Activated naive CD4-positive, alpha-beta T cell treated with anti-CD3 and anti-CD28 coated beads, Interleukin-2, amount 10 ng/mL, durations not matched to agents 7 days and 5 days (primary cell): ENCODE measurements at places on chromosomes 13 and 19.

DNA sequence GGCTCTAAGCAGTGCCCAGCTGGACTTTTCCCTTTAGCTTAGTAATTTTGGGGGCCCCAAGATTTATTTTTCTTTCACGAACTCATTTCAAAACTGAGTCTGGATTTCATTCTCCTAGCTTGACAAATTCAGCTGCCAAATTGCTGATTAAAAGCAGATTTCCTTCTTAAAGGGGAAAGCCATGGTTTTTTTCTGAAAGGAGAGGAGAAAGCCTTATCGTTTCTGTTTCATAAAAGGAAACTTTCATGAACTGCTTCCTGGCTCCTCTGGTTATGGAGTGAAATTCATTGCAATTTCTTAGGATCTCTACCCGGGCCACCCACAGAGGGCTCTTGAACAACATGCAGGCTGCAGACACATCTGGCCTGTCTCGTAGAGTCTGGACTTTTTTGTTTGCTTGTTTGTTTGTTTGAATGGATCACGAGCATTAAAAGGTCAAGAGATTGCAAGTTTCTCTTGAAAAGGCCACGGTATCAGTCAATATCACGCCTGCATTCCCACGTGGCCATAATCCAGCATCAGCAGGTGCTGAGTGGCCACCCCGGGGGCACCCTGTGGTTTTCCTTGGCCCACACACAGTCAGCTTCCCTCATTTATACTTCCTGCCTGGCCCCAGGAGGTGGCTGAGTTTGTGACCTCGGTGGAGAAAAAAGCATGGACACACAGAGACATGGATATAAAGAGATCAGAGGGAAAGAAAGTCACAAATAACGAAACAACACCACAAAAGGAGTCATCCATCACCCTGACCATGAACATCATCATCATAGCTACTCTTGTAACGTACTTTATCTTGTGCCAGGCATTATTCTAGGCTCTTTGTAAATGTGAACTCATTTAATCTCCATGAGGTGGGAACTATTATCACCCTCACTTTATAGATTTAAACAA is 10.5 kb upstream of the KLK4 start:
- DNase-seq = no peak

GRCh38 chr13:40024204-40024966 is 368.9 kb downstream of the COG6 start:
- no peak for DNase-seq

GRCh38 chr13:26488236-26489003 is 69.1 kb upstream of the WASF3 start:
- no peak for DNase-seq

GRCh38 chr13:32087955-32088747 is 56.6 kb downstream of the FRY start:
- DNase-seq = no peak

GRCh38 chr13:49954674-49955455 is 18.7 kb upstream of the SPRYD7 start:
- no peak for DNase-seq

DNA sequence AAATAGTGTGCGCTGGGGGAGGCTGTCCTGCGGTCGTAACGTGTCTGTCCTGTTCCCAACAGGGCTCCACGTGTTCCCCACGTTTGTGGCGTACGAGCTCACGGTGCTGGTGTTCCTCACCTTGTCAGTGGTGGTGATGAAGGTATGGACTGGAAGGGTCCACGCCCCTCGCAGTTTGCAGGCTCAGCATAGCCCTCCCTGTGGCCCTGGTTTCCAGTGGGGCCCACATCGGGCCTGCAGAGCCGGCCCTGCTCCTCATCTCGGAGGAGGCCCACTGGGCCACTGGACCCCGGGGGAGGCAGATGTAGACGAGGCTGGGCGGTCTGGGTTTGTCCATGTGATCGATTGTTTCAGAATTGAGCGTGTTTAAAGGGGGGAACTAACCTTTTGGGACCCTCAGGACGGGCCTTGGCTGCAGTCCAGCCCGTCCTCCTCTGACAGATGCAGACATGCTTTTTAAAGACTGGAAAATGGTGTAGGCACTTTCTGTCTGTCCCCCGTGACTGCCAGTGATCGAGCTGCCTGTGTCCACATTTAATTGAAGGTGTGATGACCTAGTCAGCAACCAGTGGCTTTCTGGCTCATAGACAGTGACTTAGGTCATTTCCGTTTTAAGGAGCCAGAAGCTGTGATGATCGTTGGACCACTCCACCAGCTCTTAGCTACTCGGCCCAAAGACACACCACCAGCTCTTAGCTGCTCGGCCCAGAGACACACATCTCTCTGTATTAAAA is 37.1 kb upstream of the TFDP1 start:
- DNase-seq = no peak

DNA sequence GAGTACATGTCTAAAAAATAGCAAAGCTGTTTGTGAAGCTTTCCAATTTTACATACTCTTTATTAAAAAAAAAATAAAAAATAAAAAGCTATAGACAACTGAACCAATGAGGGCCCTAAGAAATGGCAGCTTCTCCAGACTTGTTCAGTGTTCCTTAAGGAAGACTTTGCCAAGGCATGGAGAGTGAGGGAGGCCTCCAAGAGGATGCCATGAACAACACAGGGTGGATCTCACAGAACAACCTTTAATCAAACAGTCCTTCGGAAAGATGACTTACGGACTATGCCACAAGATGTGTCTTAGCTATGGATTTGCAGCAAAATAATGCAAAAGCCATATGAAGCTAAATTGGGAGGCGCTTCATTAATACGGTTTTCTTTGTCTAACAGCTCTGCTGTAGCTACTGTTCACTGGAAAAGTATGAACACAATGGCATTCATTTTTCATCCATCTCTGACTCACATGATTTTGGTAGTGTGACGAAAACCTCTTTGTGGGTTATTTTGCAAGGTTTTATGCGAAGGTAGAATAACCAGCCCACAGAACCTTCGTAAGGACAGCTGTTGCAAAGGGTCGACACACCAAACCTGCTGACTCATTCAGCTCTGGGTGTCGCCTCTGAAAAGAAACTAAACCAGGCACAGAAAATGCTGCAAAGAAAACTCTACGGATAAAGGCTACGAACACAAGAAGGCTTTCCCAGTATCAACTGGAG is 27.7 kb downstream of the EFNB2 start:
- no peak for DNase-seq

DNA sequence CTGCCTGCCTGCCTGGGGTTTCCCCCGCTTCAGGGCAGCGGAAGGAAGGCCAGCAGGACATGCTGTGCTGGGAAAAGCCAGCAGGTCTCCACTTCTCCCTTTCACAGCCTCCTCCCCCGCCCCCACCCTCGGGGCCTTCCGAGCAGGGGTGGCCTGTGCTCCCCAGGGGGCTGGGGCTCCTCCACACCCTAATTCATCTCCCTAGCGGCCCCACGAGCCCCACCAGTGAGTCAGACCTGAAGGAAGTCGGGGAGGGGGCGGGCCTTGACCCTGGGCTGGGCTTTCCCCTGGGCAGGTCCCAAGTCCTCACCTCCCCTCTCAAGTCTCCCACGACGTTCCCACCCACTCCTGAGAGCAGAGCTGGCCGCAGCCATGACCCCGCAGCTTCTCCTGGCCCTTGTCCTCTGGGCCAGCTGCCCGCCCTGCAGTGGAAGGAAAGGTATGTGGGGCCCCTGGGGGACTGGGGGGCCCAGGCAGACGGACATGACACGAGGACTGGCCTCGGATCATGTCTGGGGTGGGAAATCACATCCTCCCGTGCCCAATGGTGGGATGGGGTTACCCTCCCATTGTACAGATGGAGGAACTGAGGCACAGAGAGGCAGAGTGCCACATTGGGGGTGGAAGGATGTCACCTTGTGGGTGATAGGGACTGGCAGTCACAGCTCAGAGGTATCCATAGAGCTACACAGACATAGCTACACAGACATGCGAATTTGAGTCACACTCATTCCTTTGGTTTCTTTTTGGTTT is at the start of gene EBI3:
TSS of gene EBI3 (plus strand) at position 345 of the 753 bp plus-strand sequence. CDS start at position 373, 28 bp downstream.
- no peak for DNase-seq

- DNase-seq = no peak
Observed at GRCh38 chr13:110328573-110328972, 21.5 kb downstream of the COL4A2 start.

DNA sequence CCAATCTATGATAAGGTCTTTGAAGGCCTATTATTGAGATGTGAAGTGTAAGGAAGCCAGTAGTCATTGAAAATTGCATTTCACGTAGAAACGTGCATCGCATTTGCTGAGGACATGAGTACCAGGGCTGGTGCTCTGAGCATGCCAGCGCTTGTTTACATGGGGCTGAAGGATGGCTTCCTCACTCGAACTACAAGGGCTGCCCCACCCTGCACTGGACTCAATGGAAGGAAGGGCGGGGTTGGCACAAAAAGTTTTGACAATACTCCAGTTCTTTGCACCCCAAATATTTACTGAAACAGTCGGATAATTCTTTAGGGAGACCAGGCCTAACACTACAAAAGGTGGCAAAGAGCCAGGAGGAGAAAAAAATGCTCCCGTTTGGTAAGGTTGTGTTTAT is 28.9 kb upstream of the MED4 start:
- DNase-seq = no peak

DNA sequence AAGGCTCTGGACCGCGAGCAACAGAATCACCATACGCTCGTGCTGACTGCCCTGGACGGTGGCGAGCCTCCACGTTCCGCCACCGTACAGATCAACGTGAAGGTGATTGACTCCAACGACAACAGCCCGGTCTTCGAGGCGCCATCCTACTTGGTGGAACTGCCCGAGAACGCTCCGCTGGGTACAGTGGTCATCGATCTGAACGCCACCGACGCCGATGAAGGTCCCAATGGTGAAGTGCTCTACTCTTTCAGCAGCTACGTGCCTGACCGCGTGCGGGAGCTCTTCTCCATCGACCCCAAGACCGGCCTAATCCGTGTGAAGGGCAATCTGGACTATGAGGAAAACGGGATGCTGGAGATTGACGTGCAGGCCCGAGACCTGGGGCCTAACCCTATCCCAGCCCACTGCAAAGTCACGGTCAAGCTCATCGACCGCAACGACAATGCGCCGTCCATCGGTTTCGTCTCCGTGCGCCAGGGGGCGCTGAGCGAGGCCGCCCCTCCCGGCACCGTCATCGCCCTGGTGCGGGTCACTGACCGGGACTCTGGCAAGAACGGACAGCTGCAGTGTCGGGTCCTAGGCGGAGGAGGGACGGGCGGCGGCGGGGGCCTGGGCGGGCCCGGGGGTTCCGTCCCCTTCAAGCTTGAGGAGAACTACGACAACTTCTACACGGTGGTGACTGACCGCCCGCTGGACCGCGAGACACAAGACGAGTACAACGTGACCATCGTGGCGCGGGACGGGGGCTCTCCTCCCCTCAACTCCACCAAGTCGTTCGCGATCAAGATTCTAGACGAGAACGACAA is 1.8 kb downstream of the PCDH17 start:
- DNase-seq = no peak

GRCh38 chr13:101624210-101624922 is 171.9 kb downstream of the ITGBL1 start:
- DNase-seq = no peak

DNA sequence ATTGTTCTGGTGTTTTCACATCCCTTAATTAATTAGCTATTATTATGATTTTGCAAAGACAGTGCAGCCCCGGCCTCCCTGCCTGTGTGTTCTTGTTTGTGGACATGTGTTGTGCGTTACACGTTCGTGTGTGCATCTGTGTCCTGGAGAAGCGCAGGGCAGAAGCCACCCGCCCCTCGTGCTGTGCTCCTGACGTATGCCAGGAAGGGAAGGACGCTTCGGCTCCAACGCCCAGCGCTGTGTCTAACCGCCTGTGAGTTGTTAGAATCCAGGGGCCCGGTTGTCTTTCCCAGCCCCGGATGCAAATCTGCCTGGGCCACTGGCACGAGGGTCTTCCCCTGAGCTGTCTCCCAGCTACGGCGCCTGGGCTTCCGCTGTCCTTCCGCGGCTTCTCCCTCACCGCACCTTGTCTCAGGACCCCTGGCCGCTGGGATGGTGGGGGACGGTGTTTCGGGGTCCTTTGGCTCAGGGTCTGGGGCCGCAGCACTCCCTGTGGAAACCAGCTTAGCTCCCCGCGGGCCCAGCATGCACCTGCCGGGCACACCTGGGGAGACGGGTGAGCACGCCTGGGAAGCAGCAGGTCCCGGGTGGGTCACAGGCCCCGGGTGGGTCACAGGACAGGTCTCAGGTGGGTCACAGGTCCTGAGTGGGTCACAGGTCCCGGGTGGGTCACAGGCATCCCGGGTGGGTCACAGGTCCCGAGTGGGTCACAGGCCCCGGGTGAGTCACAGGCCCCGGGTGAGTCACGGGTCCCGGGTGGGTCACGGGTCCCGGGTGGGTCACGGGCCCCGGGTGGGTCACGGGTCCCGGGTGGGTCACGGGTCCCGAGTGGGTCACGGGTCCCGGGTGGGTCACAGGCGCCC is 51.5 kb downstream of the GAS6 start:
- DNase-seq = no peak

DNA sequence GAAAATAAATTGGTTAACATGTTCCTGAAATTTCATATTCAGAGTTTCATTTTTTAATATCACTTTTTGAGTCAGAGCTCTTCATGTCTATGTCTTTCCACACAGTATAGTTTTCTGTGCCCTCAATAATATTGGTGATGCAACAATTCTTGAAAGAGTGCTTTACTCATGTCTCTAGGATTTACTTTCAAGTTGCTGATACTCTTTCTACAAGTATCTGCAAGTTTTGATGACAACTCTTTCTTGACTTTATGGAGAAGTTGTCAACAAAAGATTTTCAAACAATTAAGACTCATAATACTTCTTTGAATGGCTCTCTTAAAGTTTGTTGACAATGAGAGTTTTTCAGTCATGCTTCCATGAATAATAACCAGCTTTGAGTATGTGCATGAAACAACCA is 561.7 kb downstream of the DIAPH3 start:
- no peak for DNase-seq

DNA sequence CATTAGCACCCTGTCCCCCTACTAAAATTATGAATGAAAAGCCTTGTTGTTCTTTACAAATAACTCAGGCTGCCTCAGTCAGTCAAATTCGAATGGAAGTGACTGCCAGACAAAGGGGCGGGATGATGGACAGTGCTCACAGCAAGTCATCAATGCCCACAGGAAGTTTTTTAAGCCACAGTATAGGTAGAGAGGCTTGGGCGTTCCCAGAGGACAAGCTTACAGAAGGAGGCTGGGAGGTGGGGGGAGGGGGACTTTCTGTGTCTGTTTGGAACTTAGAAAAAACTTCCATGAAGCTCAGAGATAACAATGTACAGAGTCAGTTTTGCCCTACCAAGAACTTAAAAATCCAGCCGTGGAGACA is 18.5 kb upstream of the SPRY2 start:
- no peak for DNase-seq

GRCh38 chr13:67238277-67238859 is 8.2 kb upstream of the PCDH9 start:
- no peak for DNase-seq

DNA sequence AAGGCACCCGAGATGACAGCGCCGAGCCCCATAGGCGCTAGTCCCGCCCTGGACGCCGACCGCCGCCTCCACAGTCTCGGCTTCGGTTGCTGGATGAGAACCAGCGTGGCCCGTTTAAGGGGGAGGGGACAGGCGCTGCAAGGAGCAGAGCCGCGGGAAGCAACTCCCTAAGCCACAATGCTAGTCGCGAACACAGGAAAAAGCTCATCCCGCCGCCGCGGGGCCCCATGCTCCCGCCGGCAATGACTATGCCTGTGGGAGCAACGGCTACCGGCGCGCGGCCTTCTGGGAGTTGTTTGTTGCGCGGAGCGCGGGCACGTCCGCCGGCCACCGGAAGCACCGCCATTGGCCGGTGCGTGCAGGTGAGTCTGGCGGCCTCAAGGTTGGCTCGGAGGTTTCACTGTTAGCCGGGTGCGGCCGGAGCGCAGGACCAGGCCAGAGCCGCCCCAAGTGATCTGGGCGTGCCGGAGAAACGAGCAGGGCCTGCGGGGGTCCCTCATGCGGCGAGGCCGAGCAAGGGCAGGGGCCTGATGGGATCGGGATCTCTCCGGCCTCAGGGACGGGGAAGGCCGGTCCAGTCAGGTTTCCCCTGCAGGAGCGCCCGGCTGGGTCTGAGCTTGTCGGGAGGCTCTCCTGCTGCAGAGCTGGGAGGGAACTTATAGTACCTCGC is at the start of gene ZNF544:
TSS of gene ZNF544 (plus strand) at position 330 of the 670 bp plus-strand sequence. CDS start 15,110 bp downstream, outside the sequence.
- peak; percentile 71 for DNase-seq
